ENCODE measurements at places on chromosomes 2 and 18. TPM values are rescaled to one million over a fixed set of nuclear protein-coding genes. Genes with fewer than 3 reads are reported as not detected.
A peak's percentile ranks its signal among the peaks of the same experiment; 100 is the strongest.

Gene IL36RN
- not detected for total RNA-seq

Gene GPR17
- total RNA-seq, result 0.19 TPM

Gene MOCOS
- total RNA-seq, result 0.38 TPM

Gene TUBB8B
- not detected for total RNA-seq

Gene FEV
- not detected for total RNA-seq

DNA sequence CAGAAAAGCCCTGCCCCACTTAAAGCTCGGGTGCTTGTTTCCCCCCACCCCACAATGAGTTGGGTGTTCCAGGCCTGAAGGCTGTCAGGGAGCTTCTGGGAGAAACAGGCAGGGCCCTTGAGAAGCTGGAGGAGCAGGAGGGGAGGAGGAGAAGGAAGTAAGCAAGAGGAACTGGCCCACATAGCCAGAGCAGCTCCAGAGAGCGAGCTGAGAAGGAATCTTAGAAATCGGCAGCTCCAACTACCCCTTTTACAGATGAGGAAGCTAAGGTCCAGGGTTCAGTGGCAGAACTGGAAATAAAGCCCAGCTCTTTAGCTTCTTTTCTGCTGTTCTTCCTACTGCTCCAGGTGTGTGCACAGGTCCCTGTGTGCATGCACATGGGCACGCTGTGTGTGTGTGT lies 12.7 kb upstream of the KCNK3 start:
- peak; percentile 35 for DNase-seq

- no peak for DNase-seq
Measured at GRCh38 chr2:28801726-28802125, 8.9 kb upstream of the SPDYA start.

DNA sequence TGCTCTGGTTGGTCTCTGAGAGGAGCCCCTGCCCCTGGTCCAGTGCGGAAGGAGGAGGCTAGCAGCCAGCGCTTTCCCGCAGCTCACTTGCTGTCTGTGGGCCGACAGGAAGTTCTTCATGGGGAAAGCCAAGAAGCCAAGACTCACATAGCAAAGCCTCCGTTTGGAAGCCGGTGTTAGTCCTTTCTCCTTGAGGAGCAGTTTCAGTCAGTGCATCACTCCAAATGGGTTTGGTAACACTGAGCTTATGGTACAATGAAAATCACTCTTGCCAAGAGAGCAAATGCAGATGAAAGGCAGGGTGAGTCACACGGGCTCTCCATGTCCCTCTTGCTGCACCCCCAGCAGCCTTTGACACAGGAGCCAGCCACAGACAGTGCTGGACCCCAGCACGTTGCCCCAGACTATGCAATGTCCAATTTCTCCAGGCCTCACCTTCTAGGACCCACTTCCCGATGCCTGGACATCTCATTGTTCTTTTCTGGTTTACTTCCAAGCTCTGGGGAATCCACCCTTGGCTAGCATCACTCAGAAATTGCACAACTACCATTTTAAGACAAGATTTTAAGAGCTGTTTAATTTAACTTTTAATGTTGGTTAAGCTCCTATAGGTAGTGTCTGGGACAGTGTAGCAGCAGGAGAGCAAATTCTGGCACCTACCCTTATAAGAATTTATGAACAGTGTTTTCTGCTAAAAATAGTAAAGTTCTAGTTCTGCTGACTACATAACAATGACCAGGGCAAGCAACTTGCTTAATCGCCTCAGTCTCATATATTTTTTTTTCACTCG lies 174.9 kb downstream of the ASB1 start:
- no peak for DNase-seq

- DNase-seq, result no peak
Measured at GRCh38 chr2:146228020-146228393, 1616.8 kb upstream of the ACVR2A start.

DNA sequence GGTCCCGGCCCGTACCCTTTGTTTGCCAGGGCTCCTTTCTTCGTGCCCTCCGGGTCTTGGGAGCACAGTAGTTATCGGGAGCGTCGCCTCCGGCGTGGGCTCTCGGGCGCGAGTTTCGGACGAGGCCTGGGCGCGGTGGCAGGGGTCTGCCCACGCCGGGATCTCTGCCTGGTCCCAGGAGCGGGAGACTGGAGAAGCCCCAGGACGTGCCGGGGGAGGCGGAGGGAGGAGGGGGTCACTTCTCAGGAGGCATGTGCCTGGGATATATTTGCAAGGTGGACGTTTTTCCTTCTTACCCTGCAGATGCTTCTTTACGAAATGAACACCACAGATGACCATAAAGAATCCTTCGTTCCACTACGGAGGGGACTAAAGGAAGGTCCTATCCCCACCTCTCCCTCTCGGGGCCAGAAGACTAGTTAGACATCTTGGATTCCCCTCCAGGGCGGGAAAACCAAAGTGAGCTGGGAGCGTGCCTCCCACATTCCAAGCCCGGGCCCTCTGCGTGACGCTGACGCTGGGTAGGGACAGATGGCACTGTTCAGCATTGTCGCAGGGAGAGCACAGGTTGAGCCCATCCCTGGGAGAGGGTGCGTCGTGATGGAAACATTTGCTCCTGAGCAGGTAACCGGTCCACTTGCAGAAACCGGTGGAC lies 483 bp upstream of the FHL2 start:
- peak; percentile 76 for DNase-seq

Data from cardiac septum (tissue), 1 donor.